Activated naive CD4-positive, alpha-beta T cell treated with anti-CD3 and anti-CD28 coated beads, Interleukin-2, amount 50 U/mL, for 72 hours (primary cell): ENCODE measurements at places on chromosomes 12 and 14.

DNA sequence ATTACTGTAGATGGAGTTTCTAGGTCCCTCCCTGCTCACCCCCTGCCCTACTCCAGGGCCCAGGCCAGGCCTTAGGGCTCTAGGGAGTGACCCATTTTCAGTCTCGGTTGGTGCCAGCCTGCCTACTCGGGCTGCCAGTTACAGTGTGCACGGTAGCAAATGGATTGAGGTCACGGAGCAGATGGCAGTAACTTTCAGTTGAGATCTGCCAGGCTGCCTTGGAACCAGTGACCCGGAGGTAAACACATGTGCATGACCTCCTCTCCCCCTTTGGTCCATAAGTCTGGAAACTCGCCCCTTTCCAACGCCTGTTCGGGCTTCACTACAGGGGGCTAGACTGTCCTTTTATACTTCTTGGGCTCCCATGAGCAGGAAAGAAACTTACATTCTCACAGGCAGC, 139.7 kb upstream of the TBX3 start:
- no peak for DNase-seq

GRCh38 chr12:85949253-85949652, 75.2 kb downstream of the NTS start:
- no peak for DNase-seq

DNA sequence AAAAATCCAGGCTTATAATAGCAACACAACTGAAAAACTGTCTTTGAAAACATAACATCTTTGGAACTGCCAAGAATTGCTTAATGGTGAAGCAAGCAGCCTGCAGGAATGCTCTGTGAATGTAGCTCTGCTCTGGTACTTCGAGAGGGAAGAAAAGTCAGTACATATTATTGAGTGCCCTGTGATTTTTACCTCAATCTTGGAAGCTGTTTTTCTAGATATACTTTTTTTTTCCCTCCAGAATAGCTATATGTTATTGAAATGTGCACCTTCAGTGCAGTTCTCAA, 508.1 kb downstream of the PCNX1 start:
- DNase-seq, result no peak

- DNase-seq, result no peak
Observed at GRCh38 chr14:104746071-104746545, 6.8 kb upstream of the SIVA1 start.

- DNase-seq, result no peak
Observed at GRCh38 chr14:48771717-48772116, 814.5 kb downstream of the RPS29 start.

DNA sequence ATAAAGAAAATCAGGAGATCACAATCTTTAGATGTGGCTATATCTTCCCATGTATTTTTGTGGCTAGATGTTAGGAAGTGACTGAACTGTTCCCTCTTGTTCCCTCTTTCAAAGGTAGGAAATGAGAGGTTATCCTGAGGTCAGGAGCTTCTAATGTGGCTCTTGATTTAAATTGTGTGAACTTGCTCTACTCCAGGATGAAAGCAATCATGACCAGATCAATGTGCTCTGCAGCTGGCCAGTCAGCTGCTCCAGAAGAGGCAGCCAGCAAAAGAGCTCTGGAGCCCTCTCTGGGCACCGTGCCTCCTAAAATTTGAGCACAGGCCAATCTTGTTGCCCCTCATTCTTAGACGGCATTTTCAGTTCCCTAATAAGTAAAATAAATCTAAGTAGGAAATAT, 32.0 kb downstream of the CDK17 start:
- DNase-seq, result no peak

GRCh38 chr12:50362671-50363070, 33.7 kb downstream of the FAM186A start:
- no peak for DNase-seq

DNA sequence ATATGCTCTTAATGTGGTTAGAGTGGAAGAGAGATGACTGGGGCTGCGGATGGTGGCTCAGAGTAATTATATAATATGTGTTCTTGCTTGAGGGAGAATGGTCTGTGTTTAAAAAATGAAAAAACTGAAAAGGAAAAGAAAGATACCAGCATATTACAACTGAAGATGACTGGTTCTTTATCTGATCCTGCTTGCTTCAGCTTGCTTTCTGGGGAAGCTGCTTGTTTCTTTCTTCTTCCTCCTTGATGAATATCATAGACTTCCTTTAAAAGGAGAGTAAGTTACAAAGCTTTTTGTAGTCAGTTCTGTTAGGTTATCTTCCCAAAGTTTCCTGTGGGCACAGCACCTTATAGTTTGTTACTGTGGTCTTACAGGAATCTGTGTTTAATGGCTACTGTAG, 210.9 kb downstream of the ERC1 start:
- DNase-seq, result no peak

- DNase-seq, result no peak
Observed at GRCh38 chr12:121911824-121912585, 6.4 kb upstream of the CFAP251 start.

GRCh38 chr14:99564256-99564925, 39.6 kb downstream of the CCDC85C start:
- DNase-seq, result no peak

DNA sequence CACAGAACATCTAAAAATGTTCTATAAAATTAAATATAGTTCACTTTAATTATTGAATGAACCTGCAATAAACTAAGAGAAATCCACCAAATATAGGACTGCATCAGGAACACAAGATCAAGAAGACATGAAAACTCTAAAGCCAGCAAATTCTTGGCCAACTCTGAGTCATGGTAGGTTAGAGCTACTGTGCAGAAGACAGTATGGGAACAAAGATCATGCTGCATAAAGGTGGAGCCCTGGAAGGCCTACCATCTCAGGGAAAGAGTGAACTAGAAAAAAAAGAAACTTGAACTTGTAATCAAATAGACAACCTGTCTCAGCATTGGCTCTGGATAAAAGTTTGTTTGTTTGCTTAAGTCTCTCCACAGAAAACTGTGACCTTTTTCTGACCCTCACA, 66.9 kb upstream of the CNOT2 start:
- DNase-seq, result no peak

DNA sequence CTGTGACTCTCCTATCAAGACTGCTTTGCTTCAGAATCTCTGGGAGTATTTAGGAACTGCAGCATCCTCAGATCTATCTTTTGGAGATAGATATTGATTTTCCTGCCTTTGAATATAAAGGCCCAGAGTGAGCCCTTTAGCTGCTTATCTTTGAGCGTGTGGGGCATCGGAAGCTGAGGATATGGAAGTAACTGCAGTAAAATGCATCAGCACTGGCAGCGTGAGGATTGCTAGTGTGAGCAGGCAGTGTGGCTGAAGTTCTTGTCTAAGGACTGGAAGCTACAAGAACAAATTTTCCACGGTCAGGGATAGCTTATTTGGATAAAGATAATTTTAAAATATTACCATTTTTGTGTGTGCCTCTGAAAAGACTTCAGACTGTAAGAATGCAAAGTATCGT, 474.7 kb downstream of the NPAS3 start:
- no peak for DNase-seq

DNA sequence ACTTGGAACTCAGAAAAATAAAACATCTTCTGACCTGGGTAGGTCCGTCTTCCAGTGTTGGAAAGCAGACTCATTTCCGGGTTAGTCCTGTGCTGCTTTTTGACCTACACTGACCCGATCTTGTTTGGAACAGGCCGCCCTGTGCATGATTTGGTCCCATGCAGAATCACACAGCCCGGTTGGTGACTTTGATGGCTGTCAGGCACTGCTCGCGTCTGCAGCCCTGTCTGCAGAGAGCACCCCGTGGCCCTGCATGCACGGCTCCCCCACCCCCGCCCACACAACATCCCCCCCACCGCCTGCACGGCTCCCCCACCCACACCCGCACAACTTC, 31.6 kb downstream of the PACS2 start:
- DNase-seq, result no peak
